Suprapubic skin (tissue), 4 donors: ENCODE measurements at places on chromosomes 16 and 17. TPM values are rescaled to one million over a fixed set of nuclear protein-coding genes. Genes with fewer than 3 reads are reported as not detected.

DNA sequence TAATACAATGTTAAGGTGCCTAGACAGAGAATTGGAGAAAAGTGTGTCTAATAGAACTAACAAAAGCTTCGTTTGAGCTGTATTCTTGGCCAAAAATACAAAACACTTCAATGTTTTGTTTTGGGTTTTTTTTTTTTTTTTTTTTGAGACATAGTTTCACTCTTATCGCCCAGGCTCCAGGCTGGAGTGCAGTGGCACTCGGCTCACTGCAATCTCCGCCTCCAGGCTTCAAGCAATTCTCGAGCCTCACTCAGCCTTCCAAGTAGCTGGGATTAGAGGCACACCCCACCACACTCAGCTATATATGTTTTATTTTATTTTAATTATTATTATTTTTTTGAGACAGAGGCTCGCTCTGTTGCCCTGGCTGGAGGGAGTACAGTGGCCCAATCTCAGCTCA lies 38.3 kb upstream of the CARMIL2 start:
- no peak for DNase-seq

DNA sequence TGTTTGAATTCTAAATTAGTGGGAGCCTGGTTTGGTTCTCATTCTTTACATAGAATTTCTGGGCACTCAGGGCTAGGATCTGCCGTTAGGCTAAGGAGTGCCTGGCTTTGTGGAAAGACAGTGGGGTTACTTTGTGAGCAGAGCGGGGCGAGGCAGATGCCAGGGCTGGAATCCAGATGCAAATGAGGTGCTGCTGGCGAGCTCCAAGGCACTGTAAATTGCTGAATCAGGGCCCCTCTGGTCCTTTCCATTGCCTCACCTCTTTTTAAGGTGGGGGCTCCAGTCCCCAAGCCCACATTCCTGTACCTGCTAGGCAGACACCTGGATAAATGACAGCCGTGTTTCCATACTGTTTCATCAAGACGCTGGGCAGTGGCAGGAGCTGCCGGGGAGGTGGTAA lies 33.8 kb downstream of the PIPOX start:
- no peak for DNase-seq

GRCh38 chr16:72442385-72443158 lies 270.6 kb upstream of the PMFBP1 start:
- DNase-seq, result no peak

DNA sequence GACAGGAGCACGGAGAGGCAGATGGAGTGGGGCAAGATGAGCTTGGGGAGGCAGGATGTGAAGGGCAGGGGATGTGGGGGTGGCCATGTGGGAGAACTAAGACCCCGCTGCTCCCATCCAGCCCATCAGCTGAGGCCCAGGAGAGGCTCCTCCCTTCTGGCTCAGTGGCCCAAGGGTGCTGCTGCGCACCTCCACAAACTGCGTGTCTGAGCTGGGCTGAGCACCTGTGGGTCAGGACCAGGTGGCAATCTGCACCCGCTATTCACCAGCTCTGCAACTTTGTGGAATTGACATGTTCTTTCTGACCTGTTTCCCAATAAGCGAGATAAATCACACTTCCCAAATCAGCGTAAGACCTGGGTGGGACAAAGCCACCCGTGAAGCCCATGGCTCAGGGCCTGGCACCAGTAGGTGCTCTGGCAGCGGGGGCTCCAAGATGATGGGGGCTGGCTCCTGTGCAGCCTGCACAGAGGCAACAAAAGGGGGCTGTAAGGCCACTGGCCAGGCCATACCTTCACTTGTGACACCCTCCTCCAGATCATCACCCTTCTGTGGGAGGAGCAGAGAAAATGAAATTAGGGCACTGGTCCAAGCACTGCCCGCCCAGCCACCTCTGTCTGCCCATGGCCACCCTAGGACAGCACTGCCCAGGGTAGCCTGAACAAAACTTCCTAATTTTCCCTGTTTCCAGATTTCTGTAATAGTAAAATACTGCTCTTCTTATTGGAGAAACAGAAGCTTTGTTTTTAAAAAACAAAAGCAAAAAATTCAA lies 11.7 kb upstream of the SREBF1 start:
- DNase-seq, result no peak

- DNase-seq, result no peak
Observed at GRCh38 chr16:51869176-51869575, 677.8 kb downstream of the TOX3 start.

- no peak for DNase-seq
Observed at GRCh38 chr17:82627405-82627804, 20.8 kb downstream of the WDR45B start.

- DNase-seq, result no peak
Observed at GRCh38 chr16:57647136-57647875, 18.9 kb downstream of the ADGRG1 start.

DNA sequence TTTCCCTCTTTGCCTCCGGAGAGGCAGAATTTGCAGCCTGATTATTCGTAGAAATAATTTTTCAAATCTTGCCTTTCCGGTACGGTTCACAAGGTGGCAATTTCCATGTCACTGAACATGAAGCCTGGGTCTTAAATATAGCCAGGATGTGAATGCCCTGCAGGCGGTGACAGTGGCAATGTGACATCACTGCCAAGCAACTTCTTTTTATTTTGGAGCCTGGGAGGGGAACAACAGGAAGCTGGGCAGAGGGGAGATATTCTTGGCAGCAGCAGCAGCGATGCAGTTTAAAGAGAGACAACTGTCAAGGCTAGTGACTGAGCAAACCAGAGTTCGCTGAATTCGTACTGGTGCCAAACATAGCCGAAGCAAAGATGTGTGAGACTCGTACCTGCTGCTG lies 171.1 kb downstream of the SNX29 start:
- DNase-seq, result no peak

- no peak for DNase-seq
Observed at GRCh38 chr16:15829460-15829859, 27.4 kb downstream of the MYH11 start.

GRCh38 chr16:70653406-70653805 lies 7.0 kb downstream of the IL34 start:
- no peak for DNase-seq

DNA sequence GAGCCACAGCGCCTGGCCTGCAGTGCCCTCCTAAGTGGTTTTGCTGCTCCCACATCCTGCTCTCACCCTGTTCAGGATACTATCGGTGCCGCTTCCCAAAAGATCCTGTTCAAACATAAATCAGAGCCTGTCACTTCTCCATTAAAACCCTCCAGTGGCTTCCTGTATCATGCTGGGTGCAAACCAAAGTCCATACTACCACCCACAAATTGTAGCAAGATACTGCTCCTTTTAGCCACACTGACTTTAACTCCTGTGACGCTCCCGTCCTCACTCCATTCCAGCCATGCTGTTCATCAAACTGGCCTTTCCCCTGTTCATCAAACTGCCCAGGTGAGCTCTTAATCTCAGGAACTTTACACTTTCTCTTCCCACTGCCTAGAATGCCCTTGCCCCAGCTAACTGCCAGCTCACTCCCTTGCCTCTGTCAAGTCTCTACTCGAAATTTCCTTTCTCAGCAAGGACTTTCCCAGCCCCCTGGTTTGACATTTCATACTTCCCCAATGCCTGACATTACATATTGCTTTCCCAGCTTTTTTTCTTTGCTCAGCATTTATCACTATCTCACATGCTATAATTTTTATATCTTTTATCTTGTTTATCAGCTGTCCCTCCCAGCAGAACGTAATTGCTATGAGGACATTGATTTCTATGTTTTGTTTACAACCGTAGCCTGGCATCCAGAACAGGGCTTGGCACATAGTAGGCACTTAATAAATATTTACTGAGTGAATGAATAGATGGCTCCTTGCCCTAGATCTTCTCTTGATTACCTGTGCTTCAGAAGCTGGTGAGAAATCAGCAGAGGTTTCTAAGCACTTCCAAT lies 44.3 kb upstream of the SMURF2 start:
- DNase-seq, result no peak

- no peak for DNase-seq
Observed at GRCh38 chr17:82984751-82985427, 94.5 kb upstream of the METRNL start.

DNA sequence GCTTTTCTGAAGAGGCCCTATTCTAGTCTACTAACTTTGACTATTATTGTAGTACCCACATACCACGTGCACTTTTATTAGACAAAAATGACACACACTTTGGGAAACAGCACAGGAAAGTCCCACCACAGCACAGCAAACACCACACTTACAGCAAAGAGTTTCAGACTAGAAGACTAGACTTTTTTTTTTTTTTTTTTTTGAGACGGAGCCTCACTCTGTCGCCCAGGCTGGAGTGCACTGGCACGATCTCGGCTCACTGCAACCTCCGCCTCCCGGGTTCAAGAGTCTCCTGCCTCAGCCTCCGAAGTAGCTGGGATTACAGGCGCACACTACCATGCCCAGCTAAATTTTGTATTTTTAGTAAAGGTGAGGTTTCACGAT lies 20.1 kb downstream of the YWHAE start:
- DNase-seq, result no peak

GRCh38 chr17:43956222-43956621 lies 2.5 kb upstream of the PYY start:
- DNase-seq, result no peak

DNA sequence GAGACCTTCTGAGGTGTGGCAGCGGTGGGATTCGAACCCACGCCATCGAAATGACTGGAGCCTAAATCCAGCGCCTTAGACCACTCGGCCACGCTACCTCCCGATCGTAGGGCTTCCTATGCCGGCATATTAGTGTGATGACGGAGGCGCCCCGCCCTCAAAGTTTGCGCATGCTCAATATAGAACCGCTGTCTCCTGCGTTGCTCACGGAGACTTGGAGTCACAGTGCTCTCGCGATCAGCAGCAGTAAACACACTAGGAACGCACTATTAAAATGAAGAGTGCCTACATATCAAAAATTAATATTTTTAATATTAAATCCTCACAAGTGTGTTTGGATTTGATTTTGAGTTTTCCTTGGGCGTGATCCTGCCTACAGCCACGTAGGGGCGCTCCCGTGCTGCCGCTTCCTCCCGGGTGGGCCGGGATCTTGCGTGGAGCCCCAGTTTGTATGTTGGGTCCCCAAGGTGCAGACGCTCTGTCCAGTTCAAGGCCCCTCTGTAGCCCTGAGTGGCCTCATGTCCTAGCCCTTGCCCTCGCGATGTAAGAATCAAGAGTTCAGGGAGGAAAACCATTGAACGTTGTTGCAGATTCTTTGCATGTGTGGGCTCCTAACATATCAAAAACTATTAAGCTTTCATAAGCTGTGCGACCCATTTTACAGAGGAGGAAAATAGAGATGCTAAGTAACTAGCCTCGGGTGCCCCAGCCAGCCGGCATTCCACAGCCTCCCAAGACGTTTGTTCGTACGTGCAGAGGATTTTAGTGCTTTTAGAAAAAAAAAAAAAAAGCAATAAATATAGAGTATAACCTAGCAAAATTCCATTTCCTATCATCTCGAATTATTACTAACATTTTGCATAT lies 10.2 kb upstream of the EEF2K start:
- DNase-seq, result peak; percentile 96

- no peak for DNase-seq
Observed at GRCh38 chr17:45436161-45436560, 3.5 kb upstream of the ARHGAP27 start.

DNA sequence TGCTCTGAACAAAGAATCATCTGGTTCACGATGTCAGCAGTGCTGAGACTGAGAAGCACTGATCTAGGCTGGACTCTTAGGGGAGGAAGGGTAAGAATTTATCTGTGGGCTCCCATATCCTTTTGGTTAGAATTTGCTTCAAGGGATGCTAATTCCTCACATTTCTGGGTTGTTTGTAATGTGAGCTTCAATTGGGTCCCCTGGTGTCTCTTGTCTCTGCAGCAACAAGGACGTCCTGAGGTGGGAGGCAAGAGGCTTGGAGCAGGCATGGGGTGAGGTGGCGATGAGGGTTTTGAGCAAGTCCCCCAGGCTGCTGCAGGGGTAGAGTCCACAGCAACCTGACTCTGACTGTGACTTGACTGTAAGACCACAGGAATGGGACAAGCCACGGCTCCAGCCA lies 213.8 kb upstream of the NLRP1 start:
- no peak for DNase-seq

DNA sequence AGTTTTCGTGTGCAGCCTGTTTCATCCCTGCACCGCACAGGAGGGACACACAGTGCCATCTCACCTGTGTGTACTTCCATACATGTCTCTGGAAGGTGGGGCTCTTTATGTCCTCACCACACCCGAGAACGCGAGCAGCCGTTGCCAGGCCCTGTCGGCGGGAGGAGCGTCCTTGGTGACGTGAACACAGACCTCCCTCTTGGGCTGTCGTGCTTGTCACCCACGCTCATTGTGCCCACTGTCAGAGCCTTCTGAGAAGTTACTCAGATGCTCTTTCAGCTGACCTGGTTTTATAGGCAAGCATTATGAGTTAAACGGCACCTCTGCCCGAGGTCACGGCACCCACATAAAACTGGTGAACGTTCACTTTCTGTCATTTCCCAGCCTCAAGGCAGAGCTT lies 40.2 kb downstream of the ZNF750 start:
- DNase-seq, result no peak

HES7 gene
- not detected for total RNA-seq

HS3ST3B1 gene
- 7.3 TPM for total RNA-seq

RAP1GAP2 gene
- 12.9 TPM for total RNA-seq
